Skeletal muscle cell (primary cell): ENCODE measurements at places on chromosomes 1 and 21.

DNA sequence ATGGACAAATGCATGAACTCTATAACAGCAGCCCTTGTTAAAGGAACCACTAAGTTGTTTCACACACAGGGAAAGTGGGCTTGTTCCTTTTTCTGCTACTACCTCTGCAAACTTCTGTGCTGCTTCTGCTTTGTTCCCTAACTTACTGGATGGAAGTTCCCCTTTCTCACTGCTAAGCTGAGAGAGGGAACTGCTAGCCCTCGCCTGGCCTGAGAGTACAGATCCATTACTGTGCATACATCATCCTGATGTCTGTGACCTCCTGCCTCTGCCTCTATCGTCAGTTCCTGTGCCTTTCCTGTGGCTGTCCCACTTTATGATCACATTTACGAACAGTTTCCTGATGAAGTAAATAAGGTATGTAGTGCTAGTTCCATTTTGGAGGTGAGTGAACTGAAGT, 3.5 kb downstream of the GNAT2 start:
- no peak for DNase-seq

DNA sequence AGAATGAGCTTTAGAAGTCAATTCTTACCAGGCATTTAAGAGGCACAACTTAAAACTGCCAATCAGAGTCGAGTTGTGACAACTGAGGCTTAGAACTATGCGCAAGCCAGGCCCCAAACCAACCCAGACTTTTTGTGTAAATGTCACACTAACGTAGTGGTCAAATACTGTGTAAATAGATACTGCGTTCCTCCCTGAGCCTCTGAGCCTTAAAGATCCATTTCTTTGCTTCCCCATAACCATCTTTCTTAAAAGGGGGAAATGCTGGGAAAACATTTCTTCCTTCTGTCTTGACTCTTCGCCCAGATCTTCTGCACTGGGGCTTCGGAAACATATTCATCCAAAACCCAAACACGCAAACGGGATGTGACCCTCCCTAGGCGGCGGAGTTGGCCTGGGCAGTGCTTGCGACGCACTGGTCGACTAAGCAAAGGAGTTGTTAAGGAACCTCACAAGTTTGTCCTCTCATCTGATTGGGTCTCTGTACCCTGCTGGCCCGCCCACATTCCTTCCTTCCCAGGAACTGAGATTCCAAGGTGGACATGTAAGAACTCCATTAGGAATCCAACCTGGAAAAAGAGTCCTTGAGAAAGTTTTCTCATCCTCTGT, 2.6 kb downstream of the ADAMTS5 start:
- no peak for DNase-seq

DNA sequence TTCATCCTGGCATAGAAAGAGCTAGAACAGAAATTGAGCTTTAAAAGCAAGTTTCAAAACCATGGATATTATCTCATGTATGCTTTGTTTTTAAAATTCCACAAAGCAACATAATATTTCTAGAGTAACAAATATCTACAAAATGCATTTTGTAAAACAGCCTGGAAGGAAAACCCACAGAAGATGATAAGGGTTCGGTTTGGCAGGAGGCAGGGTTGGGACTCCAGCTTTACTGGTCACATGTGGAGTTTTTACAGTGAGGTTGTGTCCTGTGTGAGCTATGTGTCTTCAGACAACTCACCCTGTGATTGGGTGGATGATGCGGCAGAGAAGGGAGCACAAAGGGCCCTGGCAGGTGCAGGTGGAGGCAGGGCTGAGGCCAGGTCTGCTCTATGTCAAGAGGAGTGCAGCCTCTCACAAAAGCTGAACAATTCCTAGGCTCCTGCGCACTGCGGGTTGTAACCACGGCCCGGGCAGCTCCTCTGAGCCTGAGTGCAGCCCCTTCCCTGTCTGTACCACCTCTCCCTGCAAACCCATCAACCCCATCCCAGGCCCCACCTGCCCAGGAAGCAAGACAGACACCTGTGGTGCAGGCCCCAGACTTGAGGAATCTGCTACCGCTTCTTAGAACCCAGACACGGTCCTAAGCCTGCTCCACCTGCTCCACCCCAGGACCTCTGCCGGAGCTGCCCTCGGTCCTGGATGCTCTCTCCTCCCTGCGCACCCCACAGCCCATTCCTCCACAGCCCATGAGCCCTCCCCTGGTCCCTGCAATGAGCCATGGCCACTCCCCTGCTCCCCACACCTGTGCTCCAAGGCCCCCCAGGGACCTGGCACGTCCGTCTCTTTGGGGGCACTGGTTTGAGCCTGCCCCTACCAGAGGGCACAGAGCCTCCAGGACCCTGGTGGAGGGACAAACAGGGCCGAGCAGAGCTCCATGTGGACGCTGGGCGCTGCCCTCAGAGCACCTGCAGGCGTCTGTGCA, 2.8 kb upstream of the COL18A1 start:
- no peak for DNase-seq

DNA sequence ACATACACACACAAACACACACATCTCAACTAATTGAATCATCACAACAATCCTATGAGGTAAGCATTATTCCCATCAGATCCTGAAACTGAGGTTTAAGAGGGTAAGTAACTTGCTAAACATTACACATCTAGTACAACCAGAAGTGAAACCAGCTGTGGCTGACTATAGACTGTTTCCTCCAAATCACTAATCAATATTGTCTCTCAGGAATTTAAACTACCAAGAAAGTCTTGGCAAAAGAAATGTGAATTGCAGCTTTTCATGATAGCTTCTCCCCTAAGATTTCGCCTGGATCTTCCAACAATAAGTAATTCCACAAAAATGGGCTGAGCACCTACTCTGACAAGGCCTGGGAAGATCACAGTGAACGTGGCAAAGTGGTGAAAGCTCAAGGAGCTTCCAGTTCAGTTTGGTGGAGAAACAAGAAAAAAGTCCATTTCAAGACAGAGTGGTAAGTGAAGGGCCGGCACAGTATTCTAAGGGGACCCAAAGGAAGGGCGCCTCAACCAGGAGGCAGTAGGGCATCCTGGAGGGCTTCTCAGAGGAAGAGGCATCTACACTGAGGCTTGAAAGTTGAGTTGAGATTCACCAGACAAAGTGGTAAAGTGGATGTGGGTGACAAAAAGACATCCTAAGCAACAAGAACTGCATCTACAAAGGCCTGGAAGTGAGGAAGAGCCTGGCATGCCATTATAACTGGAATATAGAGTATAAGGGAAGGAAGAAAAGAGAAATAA, 22.1 kb downstream of the LRRC52 start:
- no peak for DNase-seq

- DNase-seq: no peak
Measured at GRCh38 chr1:102857251-102857650, 251.1 kb downstream of the COL11A1 start.

- no peak for DNase-seq
Measured at GRCh38 chr21:34022627-34023335, 50.6 kb upstream of the MRPS6 start.

DNA sequence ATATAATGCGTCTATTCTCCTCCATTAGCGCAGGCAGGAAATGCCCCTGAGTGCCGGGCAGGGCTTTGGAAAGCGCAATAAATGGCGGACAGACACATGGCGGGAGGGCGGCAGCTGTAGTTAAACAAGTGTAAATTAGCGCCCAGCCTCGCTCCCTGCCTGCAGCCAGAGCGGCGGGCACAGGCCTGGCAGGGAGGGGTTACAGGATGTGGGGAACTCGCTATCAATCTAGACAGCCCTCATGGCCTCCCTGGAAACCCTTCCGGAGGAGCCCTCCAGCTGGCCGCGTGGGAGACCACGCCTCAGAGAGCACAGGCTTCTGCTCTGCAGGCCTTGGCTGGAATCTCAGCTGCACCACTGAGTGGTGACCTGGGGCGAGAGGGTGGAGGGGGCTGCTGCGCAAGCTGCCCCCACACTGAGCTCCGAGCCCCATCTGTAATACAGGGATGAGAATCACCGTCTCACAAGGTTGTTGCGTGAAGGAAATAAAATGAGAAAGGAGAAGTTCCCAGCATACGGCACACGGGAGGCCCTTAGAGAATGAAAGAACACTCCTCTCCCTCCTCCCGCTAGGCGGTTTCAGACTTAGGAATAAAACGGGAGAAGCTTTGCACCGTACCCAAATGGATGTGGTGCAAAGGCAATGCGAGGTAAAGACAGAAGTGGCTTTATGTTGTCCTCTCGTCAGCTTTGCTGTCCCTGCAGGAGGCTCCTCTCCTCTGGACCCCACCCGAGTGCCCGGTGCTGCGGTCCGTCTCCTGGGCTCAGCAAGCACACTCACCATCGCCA, 167.2 kb upstream of the POU3F1 start:
- DNase-seq: no peak

DNA sequence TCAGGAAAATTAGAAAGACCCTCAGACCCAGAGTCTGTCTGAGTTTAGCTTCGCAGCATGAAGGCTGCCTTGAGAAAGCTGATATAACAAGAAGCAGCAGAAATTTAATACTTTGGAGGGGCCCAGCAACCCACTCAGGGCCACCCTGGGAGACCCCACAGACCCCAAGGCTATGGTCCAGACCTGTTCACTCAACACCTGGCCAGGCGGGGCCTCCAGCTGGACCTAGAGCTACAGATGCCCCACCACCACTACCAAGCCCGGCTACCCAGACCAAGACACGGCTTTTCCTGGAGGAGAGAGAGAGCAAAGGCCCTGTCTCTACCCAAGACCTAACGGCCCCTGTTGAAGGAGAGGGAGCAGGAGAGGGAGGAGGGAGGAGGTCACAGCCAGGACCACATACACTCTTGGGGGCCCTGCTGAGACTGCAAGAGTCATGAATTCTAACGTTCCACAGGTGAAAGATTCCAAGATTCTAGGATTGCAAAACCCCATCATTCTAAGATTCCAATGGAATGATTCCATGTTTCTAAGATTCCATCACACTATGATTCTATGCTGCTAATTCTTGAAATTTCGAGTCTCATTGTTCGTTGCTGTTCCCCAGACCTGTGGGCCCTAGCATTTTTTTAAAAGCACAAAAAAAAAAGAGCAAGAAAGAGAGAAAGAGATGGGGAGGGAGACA, 53.2 kb downstream of the LACTBL1 start:
- no peak for DNase-seq

- no peak for DNase-seq
Measured at GRCh38 chr21:25842925-25843324, 108.2 kb downstream of the GABPA start.

GRCh38 chr1:17052038-17052437, 1.8 kb downstream of the SDHB start:
- DNase-seq: no peak

- no peak for DNase-seq
Measured at GRCh38 chr21:16473988-16474387, 744.2 kb downstream of the USP25 start.

- DNase-seq: no peak
Measured at GRCh38 chr1:8032366-8032910, 6.3 kb upstream of the ERRFI1 start.

- DNase-seq: no peak
Measured at GRCh38 chr1:218292515-218292914, 7.4 kb downstream of the RRP15 start.

DNA sequence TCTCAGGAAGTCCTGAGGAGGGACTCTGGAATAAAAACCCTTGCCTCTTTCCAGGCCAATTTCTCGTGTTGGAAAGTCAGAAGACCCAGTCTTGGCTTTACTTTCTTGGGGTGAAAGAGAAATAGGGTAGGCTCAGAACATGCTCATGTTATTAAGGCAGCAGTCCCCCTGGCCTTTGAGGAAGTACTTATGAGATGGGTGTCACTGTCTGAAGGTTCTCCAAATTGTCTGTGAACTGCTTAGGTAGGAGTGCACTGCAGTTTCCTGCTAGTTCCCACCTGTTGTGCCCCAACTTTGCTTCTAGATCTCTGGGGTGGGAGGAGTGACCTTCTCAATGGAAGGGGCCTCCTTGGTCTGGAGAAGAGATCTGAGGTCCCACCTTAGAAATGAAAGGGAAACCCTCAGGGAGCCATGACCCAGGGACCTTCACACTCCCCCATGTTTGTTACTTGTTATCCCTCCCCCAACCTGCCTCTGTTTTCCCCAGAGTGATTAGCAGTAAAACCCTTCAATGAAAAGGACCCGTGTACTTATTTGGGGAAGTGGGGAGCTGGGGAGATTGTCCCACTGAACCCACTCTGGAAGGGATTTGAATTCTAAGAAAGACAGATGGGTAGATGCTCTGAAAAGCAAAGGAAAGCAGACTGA, 5.7 kb downstream of the ZNF691 start:
- no peak for DNase-seq

DNA sequence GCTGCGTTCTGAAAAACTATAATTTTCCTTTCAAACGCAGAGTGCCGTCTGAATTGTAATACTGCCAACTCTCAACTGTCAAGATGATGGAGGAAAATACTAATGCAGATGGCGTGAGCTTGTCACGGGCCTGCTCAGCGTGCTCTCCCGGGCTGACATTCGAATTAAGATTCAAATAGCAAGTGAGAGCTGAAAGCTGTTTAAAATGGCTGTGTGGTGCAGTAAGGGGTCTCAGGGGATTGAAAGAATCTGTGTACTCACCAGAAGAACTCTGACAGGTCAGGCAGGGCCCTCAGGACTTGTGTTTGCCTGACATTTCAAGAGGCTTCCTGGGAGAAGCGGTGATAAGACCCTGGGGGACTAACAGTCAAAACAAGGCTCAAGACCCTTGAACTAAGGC, 33.1 kb downstream of the ZMYND12 start:
- no peak for DNase-seq

DNA sequence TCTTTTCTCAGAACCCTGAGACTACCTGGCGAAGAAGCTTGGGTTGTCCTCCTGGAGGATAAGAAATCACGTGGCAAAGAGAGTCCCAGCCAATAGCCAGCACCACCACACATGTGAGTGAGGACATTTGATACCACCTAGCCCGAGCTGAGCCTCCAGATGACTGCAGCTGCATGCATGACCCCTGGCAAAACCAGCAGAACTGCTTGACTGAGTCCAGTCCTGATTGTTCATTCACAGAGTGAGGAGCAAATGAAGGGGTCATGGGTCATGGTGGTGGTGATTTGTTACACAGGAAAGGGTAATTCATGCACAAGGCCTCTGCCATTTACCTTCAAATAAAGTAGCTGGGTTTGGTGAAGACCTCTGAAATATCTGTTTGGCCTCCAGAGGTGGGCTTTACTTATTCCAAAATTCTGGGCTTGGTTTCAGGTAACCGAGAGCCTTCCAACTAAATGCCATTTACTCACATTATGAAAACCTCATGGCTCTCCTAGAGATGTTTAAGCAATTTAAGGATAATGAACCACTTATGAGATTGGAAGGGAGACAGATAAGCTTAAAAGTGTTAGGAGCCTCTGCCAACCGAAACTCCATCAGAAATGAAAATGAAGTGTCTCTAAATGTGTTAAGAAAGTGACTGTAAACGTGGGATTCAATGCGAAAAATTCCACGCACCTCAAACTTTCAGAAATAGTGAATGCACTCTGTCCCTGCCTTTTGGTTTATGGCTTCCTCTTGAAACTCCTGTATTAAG, 163.3 kb downstream of the SLC35F3 start:
- DNase-seq: no peak

DNA sequence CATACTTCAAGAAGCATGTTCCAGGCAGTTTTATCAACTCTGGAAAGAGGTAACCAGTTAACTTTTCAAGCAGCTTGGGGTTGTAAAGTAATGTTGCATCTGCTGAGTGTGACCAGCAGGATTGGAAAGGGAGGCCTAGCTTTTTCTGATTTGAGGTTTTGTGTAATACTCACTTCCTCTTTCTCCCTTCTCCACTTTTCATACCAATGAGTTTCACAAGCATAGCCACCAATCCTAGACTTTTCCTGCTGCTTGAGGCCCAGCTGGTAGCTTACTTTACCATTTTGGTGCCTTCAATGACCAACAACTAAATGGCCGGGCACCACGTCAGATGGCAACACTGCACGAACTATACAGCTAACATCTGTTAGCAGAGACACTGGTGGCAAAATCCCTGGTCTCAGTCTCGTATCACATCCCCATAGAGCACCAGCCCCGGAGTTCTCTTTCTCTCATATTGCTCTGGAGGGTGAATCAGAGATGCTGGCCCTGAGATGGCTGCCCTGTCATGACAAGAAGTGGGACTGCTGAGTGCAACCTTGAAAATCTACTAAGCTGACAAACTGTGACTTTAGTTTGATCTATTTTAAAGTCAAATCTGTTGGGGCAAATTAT, 14.8 kb upstream of the GPR88 start:
- DNase-seq: no peak
